ENCODE measurements at places on chromosomes 12 and 14.

GRCh38 chr12:28933864-28934527, 215.1 kb upstream of the FAR2 start:
- DNase-seq: no peak

- peak; percentile 15 for DNase-seq
These were observed 74.2 kb upstream of the NAP1L1 start for GRCh38 chr12:76158518-76159321.

DNA sequence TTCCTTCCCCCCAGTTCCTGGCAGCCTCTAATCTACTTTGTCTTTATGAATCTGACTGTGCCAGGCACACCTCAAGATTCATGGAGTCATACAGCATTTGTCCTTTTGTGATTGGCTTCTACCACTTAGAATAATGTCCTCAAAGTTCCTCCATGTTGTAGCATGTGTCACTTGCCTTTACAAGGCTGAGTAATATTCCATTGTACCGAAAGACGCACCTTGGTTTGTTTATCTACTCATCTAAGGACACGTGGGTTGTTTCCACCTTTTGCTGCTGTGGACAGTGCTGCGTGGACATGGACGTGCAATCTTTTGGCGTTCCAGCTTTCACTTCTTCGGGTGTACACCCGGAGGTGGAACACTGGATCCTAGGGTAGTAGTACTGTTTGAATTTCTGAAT, 33.5 kb downstream of the ANAPC7 start:
- no peak for DNase-seq

DNA sequence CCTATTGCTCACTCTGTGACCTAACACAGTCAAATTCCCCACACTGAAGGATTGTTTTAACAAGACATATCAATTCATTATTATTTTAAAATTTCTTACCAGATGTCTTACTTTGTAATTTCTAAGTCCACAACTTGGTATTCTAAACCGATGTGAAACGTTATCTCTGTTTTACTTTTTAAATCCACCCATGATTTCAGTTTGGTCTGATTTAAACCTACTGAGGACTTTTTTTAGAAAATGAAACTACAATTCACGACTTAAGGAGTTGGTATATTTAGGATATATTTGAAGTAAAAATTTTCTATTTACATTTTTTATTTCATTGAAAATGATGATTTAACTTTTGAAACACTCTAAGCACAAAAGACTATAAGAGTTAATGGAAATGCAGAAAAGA, 35.1 kb upstream of the GRIP1 start:
- DNase-seq: no peak

DNA sequence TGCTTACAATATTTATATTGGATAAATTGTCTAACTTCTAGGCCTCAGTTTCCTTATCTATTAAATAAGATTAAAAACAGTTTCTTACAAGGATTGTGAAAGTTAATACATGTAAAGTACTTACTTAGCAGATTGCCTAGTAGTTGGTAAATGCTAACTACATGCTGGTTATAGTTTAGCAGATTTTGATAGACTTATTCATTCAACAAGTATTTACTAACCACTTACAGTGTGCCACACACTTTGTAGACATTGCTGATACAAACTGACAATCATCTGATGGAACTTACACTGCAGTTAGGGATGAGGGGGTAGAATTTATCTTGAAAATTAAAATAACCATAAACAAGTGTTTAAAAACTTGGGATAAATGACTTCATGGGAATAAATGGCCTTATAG, 50.4 kb downstream of the ARID2 start:
- DNase-seq: no peak

DNA sequence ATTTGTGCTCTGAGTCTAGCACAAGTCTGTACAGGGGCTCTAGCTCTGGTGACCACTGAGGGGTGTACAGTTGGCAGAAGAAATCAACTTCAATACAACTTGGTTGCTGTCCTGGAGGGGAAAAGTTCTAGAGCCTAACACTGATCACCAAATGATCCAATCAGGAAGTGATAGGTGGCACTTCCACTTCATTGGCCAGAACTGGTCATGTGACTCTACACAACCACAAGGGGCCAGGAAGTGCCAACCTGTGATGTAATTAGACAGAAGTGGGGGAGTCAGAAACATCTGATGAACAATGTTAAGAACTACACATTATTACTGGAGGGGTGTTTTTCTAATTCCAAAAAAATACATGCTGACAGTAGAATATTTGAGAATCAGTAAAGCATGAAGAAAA, 401.6 kb downstream of the VRK1 start:
- no peak for DNase-seq

GRCh38 chr12:110015132-110015531, 15.9 kb downstream of the ANKRD13A start:
- no peak for DNase-seq

- no peak for DNase-seq
These were observed 46.3 kb downstream of the NTS start for GRCh38 chr12:85920324-85920947.

GRCh38 chr12:65335021-65335714, 56.7 kb downstream of the MSRB3 start:
- DNase-seq: no peak

- DNase-seq: no peak
These were observed 2.9 kb downstream of the FBXO34 start for GRCh38 chr14:55274146-55274545.

- no peak for DNase-seq
These were observed 324.4 kb downstream of the PDZRN4 start for GRCh38 chr12:41512497-41512896.

DNA sequence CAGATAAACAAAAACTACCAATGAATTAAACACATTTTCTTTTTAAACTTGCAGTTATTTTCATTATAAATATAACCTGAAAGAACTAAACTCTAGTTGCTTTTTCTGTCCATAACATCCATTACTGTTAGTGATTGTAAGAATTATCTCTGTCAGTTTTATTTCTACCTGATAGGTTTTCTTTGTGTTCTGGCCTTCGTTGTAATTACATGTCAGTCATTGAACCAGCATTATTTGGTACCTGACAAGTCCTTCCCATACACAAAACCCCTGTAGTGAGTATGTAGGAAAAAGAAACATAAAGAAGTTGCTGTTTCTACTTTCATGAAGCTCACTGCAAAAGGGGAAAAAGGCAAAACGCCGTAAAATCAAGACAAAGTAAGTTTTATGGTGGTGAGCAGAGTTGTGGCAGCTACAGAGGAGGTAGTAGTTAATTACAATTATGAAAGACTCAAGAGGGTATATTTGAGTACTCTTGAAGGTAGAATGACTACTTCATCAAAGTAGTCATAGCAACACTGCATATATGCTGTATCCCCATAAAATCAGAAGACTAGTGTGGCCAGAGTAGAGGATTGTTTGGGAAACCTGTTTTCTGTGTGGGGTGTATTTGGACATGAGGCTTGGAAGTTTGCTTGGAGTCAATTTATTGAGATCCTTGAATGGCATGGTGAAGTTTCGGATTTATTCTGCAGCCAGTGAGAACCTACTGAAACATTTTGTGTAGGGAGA, 102.8 kb downstream of the SLC5A8 start:
- no peak for DNase-seq

DNA sequence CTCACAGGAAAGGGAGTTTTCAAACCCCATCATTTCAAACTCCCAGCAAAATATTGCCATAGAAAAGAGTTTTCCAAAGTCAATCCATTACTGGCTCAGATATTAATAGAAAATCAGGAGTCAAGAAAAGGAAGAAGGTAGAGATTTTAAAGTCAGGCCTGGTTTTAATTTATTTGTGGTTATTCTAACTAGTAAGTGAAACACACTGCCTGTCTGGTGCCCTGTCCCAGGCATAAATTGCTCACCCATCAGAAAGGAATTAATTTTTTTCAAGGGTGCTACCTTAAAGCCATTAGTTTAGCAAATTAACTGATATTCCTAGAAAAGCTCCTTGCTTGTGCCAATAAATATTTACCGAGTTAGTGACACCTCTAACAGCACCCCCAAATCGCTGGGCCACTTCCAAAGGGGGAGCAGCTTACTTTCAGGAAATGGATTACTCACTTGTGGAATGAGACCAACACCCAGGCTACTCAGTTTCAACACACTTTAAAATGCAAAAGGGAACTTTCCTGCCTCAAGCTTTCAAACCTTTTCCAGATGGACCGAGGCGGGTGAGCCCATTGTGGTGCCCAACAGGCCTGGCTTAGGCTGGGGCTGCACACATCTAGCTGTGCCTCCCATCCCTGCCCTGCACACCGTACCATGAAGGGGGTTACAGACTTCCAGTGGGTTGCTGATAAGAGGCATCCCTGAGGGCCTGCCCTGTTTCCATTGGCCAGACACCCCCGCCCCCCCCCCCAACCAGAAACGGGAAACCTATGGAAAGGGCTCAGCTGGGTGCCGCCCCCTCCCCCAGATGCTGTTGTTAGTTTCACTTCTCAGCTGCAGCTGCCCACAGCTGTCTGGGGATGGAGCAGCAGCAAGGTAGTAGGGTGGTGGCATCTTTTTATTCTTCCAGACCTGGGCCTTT, 117.2 kb downstream of the SAMD4A start:
- DNase-seq: no peak

DNA sequence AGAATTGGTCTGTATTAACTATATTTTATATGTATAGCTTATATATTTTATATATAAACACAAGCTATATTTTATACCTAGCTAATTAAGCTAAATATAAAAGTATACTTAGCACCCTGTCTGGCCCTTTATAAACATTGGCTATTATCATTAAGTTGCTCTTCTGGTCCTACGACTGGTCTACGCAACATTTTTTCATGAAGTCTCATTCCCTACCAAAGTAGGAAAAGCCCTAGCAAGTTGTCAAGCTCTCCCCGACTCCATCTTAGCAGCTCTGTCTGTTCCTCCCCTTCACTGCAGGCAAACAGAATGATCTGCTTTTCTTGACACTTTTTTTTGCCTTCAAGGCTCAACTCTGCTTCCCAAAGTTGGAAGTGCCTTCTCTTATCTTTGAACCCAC, 36.7 kb upstream of the ELK3 start:
- no peak for DNase-seq

DNA sequence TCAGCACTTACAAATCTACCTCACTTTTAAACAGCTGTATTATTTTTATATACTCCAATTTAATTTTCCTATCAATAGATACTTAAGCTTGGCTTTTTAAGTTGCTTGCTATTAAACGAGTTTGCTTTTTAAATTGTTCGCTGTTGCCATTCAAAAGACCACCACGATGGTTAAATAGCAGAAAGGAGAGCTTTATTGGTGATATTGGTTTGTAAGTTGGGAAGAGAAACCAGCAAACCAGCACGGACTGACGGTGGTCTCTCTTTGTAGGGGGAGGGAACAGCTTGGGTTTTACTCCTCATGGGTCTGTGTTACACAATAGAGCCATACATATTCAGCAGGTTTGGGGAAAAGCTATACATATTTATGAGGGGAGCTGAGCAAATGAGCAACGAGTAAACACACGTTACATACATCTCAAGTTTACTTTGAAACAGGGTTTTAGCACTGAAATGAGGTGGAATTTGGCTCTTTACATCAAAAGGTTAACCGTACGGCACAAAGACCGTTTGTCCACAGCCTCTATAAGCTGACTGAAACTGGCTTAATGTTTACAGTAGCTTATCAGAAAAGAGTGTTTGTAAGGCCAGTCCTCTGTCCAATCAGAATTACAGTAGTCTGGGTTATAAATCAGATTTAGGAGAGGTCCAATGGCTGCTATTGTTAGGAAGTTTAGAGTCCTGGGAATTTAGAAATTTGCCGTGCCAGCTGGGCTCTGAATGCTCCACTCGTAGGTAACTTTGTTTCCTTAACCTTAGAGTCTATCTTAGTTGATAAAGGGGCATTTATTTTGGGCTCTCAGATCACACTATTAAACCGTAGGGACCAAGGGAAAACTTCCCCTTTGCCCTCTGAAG, 69.7 kb upstream of the DHRS4 start:
- DNase-seq: no peak

DNA sequence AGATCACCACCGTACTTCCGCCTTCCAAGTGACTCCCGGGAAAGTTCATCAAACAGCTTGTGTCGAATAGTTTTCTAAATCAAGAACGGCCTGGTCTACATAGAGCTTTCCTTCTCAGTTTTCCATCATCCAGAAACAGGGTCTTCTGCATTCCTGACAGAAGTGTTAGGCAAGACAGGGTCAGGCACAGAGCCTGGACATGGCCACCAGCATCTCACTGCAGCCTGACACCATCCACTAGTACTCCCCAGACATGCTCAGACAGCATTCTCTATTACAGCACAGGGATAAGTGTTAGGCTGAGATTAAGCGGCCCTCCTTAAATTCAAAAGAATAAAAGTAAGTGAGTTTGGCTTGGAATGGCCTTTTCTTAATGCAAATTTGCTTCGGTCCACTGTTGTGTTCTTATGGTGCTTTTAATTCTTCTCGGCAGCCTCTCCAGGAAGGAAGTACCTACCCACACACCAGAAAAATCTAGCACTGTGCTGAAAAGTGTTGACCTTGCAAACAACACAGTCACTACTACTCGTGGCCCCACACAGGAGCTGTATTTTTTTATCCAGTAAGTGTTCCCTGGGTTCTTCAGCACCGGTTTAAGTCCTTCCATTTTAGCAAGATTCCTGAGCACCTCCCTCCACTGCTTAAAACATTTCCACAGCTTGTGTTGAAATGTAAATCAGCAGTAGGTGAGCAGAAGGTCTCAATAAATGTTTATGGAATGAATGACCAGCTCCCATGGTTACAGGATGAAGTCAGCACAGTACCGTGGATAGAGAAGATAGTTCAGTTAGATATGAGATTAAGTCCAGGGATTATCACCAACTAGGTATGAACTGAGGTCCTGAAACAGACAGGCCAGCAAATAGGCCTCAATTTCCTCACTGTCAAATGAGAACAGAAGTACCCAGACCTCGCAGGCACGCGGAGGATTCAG, 44.1 kb downstream of the SETD3 start:
- no peak for DNase-seq

GRCh38 chr14:101501858-101502615, 59.3 kb upstream of the DIO3 start:
- DNase-seq: no peak

- no peak for DNase-seq
These were observed 15.9 kb downstream of the TAOK3 start for GRCh38 chr12:118356809-118357256.

- no peak for DNase-seq
These were observed 7.5 kb downstream of the CCDC88C start for GRCh38 chr14:91409928-91410718.

GRCh38 chr12:102812344-102812743, 104.7 kb downstream of the PAH start:
- DNase-seq: no peak

- no peak for DNase-seq
These were observed 15.2 kb downstream of the MED6 start for GRCh38 chr14:70585231-70585630.

DNA sequence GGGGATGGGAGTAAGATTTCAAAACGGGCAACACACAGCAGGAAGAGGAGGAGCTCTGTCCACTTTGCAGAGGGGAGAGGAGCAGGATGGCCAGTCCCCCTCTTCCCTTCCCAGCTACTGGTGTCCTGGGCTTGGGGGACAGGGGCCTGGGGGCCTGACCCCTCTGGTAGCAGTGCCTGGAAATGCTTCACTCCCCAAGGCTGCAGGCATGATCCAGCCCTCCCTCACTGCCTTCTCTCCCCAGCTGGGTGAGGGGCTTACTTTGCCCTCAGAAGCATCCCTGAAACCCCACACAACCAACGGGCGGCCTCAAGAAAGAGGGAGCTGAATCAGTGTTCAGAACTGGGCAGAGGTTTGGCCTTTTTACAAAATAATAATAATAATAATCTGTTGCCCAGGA, 279.5 kb downstream of the DPF3 start:
- DNase-seq: no peak
